WTC11 (cell line): ENCODE measurements at places on chromosomes 13 and 19. TPM values are rescaled to one million over a fixed set of nuclear protein-coding genes. Genes with fewer than 3 reads are reported as not detected.
A peak's percentile ranks its signal among the peaks of the same experiment; 100 is the strongest.

CLDN10 gene
- 24.7 to 29.6 TPM (median 29.5 TPM) in 3 replicates for total RNA-seq

DNA sequence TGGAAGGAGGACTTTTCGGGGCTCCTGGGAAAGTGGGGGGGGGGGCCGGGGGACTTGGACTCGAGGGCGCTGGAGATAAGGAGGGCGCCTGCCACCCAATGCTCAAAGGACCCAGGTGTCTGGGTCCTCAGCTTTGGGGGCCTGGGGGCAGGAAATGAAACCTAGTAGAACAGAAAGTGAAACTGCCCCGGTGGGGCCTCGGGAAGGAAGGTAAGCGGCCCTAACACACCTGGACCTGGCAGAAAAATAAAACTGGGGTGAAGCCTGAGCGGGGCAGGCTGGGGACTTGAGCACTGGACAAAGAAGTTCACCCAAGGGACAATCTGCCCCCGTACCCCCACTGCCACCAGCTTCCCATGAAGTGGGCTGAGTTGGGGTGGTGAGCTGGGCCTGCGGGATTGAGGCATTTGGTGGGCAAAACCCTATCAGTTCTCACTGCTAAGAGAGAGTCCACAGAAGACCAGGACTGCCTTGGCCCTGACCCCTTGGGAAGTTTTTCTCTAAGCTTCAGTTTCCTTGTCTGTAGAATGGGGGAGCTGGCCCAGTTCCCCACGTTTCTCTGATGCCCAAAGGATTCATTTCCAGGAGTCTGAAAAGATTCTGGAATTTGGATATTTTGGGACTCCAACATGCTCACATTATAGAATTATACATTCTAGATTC, 2.3 kb downstream of the PRKD2 start:
- no peak for DNase-seq

- DNase-seq: no peak
These were observed 51.8 kb downstream of the CRTC1 start for GRCh38 chr19:18735324-18735723.

SPC24 gene
- total RNA-seq: 52.0 to 62.2 TPM (median 58.3 TPM) in 3 replicates

KRTDAP gene
- 1.3 to 3.2 TPM (median 1.7 TPM) in 3 replicates for total RNA-seq

DNA sequence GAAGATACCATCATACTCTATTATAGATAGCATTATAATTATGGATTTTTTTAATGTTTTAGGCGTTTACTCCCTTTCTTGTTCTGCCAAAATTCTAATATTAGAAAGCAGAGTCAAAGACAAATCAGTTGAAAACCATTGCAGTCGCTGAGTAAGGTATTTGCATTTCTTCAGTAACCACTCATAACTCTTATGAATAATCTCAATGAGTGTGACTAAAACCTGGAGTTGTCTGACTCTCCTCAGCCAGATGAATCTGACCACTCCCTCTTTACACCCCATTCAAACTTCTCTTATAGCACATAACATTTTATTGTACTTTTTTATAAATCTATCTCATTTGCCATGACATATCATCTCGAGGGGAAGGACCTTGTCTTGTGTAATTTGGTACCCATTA, 1006.5 kb downstream of the DIAPH3 start:
- no peak for DNase-seq

SELENOV gene
- total RNA-seq: 12.6 to 15.4 TPM (median 15.1 TPM) in 3 replicates

DNA sequence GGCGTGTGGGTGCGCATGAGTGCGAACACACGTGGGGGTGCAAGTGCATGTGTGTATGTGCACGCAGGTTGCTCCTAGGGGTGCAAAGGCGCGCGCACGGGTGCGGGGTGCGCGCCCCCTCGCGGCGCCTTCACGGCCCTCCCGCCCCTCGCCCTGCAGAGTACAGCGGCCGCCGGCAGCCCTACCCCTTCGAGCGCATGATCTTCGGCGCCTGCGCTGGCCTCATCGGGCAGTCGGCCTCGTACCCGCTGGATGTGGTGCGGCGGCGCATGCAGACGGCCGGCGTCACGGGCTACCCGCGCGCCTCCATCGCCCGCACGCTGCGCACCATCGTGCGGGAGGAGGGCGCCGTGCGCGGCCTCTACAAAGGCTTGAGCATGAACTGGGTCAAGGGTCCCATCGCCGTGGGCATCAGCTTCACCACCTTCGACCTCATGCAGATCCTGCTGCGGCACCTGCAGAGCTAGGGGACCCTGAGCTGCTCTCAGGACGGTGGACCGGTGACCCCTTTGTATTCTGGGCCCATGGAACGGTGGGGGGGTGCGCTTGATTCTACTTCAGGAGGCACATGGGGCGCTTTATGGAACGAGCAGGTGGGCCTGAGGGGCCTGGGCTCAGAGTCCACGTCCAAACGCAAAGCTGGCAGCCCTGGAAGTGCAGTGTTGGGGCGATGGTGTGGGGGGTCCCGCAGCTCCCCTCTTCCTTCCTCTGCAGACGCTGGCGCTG, 27.7 kb downstream of the TMEM161A start:
- DNase-seq: peak; percentile 81

GRCh38 chr19:1009041-1009980, 9.1 kb downstream of the GRIN3B start:
- DNase-seq: no peak
